ENCODE measurements at places on chromosomes 6 and 20. TPM values are rescaled to one million over a fixed set of nuclear protein-coding genes. Genes with fewer than 3 reads are reported as not detected.

Gene C4B
- total RNA-seq: 3.1 TPM

DNA sequence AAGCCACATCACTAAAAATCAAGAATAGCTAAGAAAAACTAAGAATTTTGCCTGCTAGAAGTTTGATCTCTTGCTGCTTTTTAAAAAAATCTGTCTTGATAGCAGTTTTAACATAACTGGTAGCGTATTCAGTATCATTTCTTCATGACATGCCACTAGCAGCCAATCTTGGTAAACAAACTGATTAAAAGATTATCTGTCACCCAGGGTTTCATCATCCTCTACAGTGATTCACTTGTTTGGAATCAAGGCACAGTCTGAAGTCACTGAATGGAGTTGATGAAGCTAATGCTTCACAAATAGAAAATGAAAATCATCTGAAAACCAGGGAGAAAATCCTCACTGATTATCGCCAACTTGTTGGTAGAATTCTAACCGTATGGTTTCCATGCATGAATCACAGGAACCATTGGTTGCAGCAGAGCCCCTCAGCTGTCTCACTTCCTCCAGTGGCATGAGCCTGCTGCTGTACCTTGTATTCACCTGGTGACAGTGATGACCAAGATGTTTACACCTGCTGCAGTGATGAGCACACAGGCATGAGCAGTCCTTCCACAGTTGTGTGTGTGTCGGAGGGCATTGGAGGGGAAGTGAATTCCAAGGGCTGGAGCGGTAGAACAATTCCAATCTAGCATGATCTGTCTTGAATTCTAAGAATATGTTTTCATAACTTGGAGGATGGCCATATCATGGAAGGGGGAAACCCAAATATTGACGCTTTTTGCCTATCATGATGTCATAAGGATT is 275.0 kb downstream of the KHDC1L start:
- DNase-seq: peak; percentile 95

GRCh38 chr20:64242003-64242796 is 13.3 kb upstream of the PCMTD2 start:
- DNase-seq: no peak

- no peak for DNase-seq
Measured at GRCh38 chr6:109079981-109080380, 14.7 kb downstream of the SESN1 start.

DNA sequence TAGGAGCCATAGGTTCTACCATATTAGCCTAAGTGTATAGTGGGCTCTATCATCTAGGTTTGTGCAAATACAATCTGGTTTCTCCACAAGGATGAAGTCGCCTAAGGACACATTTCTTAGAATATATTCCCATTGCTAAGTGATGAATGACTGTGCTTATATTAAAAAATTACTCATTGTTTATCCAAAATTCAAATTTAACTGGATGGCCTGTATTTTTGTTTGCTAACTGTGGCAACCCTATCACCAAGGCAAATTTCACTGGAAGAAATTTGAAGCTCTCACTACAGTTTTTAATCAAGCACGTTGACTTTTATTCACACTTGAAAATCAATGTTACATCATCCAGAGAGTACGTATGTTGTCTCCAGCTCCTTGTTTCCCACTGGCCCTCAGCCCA is 13.9 kb downstream of the GCM2 start:
- DNase-seq: peak; percentile 34

Gene OR12D1
- not detected for total RNA-seq

Gene ZNF334
- 1.9 TPM for total RNA-seq

- peak; percentile 75 for DNase-seq
Measured at GRCh38 chr20:23009636-23010035, 25.5 kb upstream of the SSTR4 start.

Gene EMILIN3
- not detected for total RNA-seq

Gene TTK
- total RNA-seq: 82.3 TPM

- no peak for DNase-seq
Measured at GRCh38 chr20:20085071-20085470, 32.7 kb downstream of the CFAP61 start.

- DNase-seq: no peak
Measured at GRCh38 chr20:43936104-43936770, 21.6 kb downstream of the TOX2 start.

Gene KHDC1L
- total RNA-seq: not detected

- no peak for DNase-seq
Measured at GRCh38 chr20:2485661-2486060, 15.1 kb upstream of the SNRPB start.

Gene CENPW
- 43.3 TPM for total RNA-seq

- DNase-seq: no peak
Measured at GRCh38 chr20:15491575-15491974, 1081.7 kb downstream of the KIF16B start.

Gene GZF1
- 16.6 TPM for total RNA-seq

Gene HLA-DRA
- 1.2 TPM for total RNA-seq

- peak; percentile 21 for DNase-seq
Measured at GRCh38 chr6:4004249-4004648, 74.7 kb downstream of the FAM217A start.

Gene IYD
- total RNA-seq: not detected

Gene FAM83B
- 0.20 TPM for total RNA-seq

DNA sequence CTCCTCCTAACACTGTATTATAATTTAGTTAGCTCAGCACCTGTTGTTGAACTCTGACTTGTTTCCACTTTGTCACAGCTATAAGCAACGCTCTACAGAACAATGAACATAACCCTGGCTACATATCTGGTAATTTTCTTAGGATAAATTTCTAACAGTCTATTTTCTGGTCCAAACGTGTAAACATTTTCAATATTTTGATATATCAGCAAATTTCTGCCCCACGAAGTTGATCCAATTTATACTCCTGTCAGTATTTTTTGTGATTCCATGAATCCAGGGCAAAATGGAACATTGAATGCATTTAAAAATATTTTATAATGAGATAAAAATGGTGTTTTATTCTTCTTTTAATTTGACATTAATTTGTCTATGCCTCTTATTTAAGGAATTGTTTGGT is 448.5 kb upstream of the AGPAT4 start:
- DNase-seq: no peak

DNA sequence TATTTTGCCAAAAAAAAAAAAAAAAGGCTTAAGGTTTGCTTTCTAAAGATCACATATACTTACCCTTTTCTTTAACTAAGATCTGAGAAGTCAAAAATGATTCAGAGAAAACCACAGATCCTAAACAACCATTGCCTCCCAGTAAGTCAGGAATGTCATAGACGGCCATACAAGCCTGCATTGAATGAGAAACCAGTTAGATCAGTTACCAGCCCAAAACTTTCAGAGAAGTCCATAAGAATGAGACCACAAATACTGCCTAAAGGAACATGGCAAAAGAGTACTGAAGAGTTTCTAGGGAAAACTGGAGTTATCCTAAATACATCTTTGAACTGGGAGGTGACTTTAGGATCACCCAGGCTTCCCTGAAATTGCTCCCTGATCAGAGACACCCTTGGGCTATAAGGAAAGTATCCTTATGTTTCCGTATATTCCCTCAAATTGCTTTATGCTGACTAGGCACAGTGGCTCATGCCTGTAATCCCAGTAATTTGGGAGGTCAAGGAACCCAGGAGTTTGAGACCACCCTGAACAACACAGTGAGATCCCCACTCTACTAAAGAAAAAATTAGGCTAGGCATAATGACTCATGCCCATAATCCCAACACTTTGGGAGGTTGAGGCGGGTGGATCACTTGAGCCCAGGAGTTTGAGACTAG is 79.4 kb upstream of the SLC4A11 start:
- peak; percentile 34 for DNase-seq

DNA sequence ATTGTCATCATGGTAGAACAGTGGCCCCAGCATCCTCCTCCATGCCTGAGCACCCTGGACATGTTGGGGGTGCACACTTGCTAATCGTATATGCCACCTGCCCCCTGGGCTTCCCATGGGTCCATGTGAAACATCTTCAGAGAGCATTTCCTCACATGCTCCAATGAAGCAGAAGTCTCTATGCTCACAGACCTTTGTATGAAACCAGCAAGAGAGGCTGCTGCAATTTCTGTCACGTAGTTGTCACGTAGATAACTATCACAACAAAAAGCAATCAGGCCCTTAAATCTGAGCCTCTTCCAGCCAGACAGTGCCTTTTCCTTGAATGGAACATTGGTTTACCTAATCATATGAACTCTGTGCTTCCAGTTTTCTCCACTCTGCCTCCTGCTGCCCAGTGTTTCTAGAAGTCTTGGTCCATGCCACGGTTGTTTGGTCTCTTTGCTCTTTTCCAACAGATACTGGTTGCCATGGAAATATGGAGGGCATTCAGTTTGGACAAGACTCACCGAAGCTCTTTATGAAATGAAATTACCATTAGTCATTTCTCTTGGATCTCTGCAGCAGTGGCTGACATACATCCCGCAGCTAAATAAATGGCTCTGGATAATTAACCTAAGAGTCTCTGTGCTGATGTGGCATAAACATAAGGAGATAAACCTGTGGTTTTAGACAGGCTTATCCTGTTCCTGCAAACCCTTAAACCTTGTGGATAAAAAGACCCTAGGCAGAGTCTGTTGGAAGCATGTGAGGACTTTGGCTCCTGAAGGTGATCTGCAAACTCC is 172.8 kb upstream of the SYNDIG1 start:
- DNase-seq: peak; percentile 65

DNA sequence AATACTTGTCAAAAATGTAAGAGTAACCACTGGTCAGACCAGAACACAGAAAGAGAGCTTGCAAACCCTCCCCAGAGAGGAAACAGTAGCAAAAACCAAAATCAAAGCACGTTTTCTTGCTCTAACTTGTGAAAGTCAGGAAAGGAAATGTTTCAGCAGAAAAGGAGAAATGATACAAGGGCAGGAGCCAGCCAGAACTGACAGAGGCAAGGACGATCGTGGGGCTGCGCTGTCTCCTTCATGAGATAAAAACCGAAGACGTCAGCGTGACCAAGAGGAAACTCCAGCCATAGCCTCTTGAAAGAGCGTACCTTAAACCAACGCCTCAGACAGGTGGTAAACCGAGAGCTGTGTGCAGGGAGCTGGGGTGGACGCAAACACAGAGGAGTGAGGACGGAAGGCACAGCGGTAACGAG is 27.5 kb downstream of the LAMA5 start:
- DNase-seq: no peak

DNA sequence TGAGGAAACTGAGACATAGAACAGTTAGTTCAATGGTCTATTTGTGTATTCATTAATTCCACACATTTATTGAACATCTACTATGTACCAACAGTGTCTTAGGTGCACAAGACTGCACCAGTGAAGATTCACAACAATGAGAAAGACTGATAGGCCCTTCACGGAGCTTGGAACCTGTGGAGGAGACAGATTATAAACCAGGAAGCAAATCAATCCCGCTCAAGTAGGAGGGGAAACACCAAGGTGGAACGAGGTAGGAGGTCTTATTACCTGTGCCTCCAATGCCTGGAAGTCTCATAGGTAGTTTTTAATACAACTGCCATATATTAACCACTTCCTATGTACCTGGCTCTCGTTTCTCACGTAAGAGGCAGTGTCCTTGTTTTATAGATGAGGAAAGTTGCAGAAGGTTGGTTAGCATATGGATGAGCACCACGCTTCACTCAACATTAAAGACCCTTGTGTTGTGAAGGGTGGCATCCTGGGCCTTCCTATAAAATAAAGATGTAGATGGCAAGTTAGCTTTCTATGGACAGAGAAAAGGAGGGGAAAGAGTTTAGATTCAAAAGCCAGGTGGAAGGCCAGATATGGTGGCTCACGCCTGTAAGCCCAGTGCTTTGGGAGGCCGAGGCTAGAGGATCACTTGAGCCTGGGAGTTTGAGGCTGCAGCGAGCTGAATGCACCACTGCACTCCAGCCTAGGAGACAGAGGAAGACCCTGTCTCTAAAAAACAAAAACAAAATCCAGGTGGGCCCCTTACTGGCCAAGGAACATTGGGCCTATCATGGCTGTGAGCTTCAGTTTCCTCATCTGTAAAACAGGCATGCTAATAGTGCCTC is 45.1 kb downstream of the SLC13A3 start:
- no peak for DNase-seq

DNA sequence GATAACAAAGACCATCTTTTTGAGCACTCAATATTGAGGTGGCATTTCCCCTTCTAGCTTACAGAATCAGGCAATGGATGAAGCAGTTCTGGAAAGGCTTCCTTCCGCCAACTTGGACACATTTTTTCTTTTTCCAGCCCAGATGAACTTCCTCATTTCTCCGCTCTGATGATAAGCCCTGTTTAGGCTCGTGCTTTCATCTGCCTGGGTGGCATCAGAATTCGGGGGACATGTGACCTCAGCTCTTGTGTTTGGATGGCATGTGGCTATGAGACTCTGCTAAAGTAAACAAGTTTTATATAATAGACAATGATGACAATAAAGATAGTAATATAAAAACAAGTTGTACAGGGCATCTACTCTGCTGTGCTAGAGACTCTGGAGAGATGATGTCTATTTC is 796.7 kb downstream of the DHX35 start:
- no peak for DNase-seq

Gene BACH2
- total RNA-seq: 0.17 TPM

GRCh38 chr20:42945234-42945994 is 244.3 kb downstream of the PTPRT start:
- no peak for DNase-seq

Gene PLN
- 0.05 TPM for total RNA-seq

DNA sequence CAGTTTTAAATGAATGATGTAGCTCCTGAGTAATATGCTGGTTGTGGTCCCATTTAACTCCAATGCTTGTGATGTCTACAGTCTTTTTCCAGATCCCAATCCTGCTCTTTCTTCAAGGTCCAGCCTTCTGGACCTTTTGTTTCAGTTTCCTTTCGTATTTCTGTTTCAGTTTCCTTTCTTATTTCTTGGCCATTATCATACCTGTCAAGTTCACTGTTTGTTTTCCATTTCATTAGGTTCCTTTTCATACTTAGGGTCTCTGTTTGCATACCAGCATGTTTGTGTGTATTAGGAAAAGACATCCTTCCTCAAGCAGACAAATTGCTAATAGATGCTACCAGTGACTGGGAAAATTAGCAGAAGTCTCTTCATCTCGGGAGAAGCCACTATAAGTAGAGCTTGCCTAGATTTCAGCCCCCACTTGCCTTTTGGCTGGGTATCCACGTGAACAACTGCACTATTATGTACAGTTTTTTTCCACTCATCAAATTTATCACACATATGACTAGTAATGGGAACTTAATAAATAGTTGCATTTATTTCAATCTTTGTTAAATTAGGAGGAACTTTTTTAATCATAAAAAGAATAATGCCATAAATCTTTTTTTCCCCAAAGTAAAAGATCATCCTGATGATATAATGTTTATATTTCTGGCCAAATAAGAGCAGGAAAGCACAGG is 583.4 kb downstream of the BCKDHB start:
- DNase-seq: peak; percentile 71
